Endodermal cell (in vitro differentiated cells): ENCODE measurements at places on chromosomes 7 and 10. TPM values are rescaled to one million over a fixed set of nuclear protein-coding genes. Genes with fewer than 3 reads are reported as not detected.

GRCh38 chr7:157480371-157481050 is 143.7 kb downstream of the DNAJB6 start:
- DNase-seq: peak; percentile 31

DNA sequence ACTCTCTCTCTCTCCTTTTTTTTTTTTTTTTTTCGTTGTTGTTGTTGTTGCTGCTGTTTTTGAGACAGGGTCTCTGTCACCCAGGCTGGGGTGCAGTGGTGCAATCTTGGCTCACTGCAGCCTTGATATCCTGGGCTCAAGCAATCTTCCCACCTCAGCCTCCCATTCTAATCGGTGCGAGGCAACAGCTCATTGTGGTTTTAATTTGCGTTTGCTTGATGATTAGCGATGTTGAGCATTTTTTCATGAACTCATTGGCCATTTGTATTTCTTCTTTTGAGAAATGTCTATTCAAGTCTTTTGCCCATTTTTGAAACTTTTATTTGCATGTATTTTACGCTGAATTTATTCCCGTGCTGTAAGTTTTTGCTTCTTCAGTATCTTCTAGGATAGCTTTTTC is 13.3 kb upstream of the ZC3HAV1L start:
- no peak for DNase-seq

DNA sequence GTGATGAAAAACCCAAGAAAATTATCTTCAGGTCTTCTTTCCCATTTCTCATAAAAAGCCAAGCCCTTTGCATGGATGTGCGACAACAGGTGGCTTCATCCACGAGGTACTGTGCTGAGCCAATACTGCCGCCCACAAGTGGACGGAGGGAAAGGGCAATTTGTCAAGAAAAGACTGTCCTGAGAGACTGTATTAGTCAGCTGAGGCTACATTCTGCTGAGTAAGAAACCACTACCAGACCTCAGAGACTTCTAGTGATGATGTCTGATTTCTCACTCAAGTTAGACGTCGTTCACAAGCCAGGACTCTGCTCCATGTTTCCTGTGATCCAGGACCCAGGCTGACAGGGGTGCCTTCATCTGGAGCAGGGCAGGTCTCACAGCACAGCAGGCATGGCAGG is 171.5 kb upstream of the CDCA7L start:
- peak; percentile 17 for DNase-seq

GRCh38 chr10:58341947-58342346 is 7.1 kb downstream of the UBE2D1 start:
- DNase-seq: no peak

DNA sequence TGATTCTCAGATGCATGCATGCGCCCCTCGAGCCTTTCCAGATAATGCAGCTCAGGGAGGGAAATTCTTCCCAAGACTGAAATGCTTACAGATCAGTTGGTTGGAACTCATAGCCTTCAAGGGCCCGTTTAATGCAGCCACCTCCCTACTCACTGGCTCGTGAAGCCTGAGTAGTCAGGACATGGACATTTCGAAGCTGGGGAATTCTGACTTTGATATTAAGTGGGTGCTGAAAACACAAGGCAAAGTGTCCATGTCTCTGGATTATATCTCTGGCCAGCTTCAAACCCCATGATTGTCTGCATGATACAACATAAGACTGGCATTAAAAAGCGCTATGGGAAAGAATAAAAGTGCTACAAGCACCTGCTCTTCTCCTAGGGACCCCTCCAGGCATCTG is 207.5 kb downstream of the HERPUD2 start:
- peak; percentile 35 for DNase-seq

DNA sequence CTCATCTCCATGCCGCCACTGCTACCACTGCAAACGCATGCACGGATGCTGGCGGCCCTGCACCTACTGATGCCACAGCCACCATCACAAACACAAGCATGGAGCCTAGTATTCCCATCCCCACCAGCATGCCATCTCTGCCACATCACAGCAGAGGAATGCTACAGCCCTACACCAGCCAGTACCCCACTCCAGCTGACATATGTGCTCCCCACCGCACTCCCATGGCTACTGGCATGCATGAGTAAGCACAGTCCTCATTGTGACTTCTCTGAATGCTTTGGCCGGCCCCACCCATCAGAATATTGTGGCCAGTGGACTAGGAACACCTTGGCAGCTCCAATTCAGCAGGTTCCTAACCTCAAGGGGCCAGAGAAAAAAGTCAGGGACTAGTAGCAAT is 705.5 kb downstream of the POM121L12 start:
- no peak for DNase-seq

DNA sequence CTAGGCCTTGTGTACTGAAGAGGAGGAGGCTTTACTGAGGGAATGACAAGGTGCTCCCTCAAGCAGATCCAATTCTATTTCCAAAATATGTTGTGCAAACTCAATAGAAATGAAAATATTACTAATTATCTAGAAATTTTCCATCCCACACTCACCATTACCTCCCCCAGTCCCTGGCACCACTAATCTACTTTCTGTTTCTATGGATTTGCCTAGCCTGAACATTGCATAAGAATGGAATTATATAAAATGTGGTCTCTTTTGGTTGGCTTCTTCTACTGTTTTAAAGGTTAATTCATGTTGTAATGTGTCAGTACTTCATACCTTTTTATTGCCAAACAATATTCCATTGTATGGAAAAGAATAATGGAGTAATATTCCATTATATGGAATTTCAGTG is 18.7 kb upstream of the NUB1 start:
- no peak for DNase-seq

DNA sequence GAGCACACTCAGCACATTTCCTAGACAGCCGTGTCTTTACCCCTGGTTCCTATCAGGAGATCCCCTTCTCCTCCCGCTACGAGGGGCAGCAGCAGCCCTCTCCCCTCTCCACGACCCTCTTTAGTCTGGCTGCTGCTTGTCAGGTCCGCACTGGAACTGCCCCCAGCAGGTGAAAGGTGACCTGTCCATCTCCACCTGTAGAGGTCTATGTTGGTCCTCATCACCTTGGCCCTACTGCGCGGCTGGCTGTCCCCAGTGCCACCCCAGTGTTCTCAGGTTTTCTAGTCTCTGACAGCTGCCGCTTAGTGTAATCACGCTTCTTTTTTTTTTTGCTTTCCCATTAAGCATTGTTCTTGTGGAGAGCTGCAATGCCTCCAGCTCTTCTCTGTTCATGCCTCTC is 545.7 kb downstream of the SDK1 start:
- DNase-seq: no peak

- peak; percentile 95 for DNase-seq
These were observed at the start of gene PANK1 for GRCh38 chr10:89644967-89645741. Gene PANK1, minus strand, starts transcription at chr10:89645242. Its CDS starts 351 bp downstream, at chr10:89644891.

GRCh38 chr10:81546243-81546642 is 328.8 kb upstream of the NRG3 start:
- no peak for DNase-seq

DNA sequence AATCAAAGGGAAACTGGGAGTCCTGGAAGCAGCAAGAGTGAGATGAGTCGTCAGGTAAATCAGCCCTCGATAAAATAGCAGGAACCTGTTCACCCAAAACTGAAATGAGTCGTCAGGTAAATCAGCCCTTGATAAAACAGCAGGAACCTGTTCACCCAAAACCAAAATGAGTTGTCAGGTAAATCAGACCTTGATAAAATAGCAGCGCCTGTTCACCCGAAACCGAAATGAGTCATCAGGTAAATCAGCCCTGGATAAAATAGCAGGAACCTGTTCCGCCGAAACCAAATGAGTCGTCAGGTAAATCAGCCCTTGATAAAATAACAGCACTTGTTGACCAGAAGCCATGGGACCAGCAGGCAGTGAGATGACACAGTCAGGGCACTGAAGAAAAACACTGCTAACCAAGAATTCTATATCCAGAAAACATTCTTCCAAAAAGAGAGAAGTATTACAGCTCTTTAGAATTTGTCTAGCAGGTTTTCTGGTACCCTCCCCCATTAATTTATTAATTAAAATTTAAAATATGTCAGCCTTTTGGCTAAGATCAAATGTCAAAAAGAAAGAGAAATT is 3.4 kb upstream of the CYP2E1 start:
- no peak for DNase-seq

- no peak for DNase-seq
These were observed 105.2 kb upstream of the NOBOX start for GRCh38 chr7:144508702-144509101.

Gene CLRN3
- not detected in 3 replicates for total RNA-seq

Gene LRRTM3
- total RNA-seq: 0.16 TPM in 1 of 2 replicates, not detected in the other

Gene ELOVL3
- 0.26 TPM in 1 of 3 replicates, not detected in the others for total RNA-seq
